ENCODE measurements at places on chromosomes 4 and X. TPM values are rescaled to one million over a fixed set of nuclear protein-coding genes. Genes with fewer than 3 reads are reported as not detected.

USP26 gene
- not detected for total RNA-seq

CENPE gene
- 0.71 TPM for total RNA-seq

IL3RA gene
- 9.9 TPM for total RNA-seq

ZFP42 gene
- total RNA-seq, result not detected

RAB9B gene
- 14.6 TPM for total RNA-seq

GPR50 gene
- not detected for total RNA-seq

ADGRG2 gene
- 1.2 TPM for total RNA-seq

GLRB gene
- total RNA-seq, result 9.8 TPM

FRMPD3 gene
- 0.15 TPM for total RNA-seq

NXF3 gene
- 1.0 TPM for total RNA-seq

CT45A10 gene
- not detected for total RNA-seq
